Pericardium fibroblast (primary cell): ENCODE measurements at places on chromosomes 12 and 14. TPM values are rescaled to one million over a fixed set of nuclear protein-coding genes. Genes with fewer than 3 reads are reported as not detected.

The PSME2 gene
- total RNA-seq = 48.4 and 65.5 TPM in 2 replicates

The SIX6 gene
- not detected in 2 replicates for total RNA-seq

The TOMM20L gene
- not detected in 2 replicates for total RNA-seq

The SLC24A4 gene
- total RNA-seq = not detected in 2 replicates

The AHNAK2 gene
- total RNA-seq = 58.5 and 81.1 TPM in 2 replicates

The ATP5F1B gene
- total RNA-seq = 334 and 373 TPM in 2 replicates

The CDK2 gene
- 10.5 and 17.5 TPM in 2 replicates for total RNA-seq

The KCNK10 gene
- total RNA-seq = not detected in 2 replicates

The CCDC88C gene
- 0.70 and 0.85 TPM in 2 replicates for total RNA-seq

The GALNT16 gene
- total RNA-seq = 1.1 and 3.7 TPM in 2 replicates

The RNASE7 gene
- total RNA-seq = not detected in 2 replicates

The LTBP2 gene
- total RNA-seq = 39.0 and 52.0 TPM in 2 replicates

The CFAP54 gene
- 0.12 and 0.77 TPM in 2 replicates for total RNA-seq

The TAS2R10 gene
- 0.26 TPM in 1 of 2 replicates, not detected in the other for total RNA-seq

The KRT71 gene
- not detected in 2 replicates for total RNA-seq

The PSMB11 gene
- not detected in 2 replicates for total RNA-seq

The M6PR gene
- 66.5 and 128 TPM in 2 replicates for total RNA-seq

The SELPLG gene
- 2.6 and 2.9 TPM in 2 replicates for total RNA-seq

The NOXRED1 gene
- not detected in 2 replicates for total RNA-seq

The PLEKHH1 gene
- total RNA-seq = under 0.01 and 0.58 TPM in 2 replicates

The MIA2 gene
- 7.6 and 9.2 TPM in 2 replicates for total RNA-seq

The ATL1 gene
- total RNA-seq = 5.7 and 11.8 TPM in 2 replicates

The CLEC1B gene
- total RNA-seq = not detected in 2 replicates

The DHRS7 gene
- total RNA-seq = 48.2 and 57.5 TPM in 2 replicates

The HOXC6 gene
- total RNA-seq = 2.9 and 3.5 TPM in 2 replicates

The FLRT2 gene
- 31.5 and 80.2 TPM in 2 replicates for total RNA-seq

The VRK1 gene
- total RNA-seq = 9.7 and 13.0 TPM in 2 replicates

The CLEC4A gene
- total RNA-seq = not detected in 2 replicates

The ABCC9 gene
- 1.6 and 4.5 TPM in 2 replicates for total RNA-seq

The PPP1R1A gene
- not detected in 2 replicates for total RNA-seq

The ESPL1 gene
- total RNA-seq = 0.12 and 1.8 TPM in 2 replicates

The CACNB3 gene
- total RNA-seq = 21.8 and 23.4 TPM in 2 replicates

The CLEC6A gene
- not detected in 2 replicates for total RNA-seq

The KRT78 gene
- not detected in 2 replicates for total RNA-seq

The PLEKHA5 gene
- 9.3 and 9.6 TPM in 2 replicates for total RNA-seq

The RAN gene
- total RNA-seq = 259 and 389 TPM in 2 replicates

The EML1 gene
- 18.1 and 25.2 TPM in 2 replicates for total RNA-seq

The SLC38A4 gene
- total RNA-seq = 0.26 and 1.1 TPM in 2 replicates

The RND1 gene
- 0.17 TPM in 1 of 2 replicates, not detected in the other for total RNA-seq

The VRTN gene
- not detected in 2 replicates for total RNA-seq

The INHBC gene
- 0.09 TPM in 1 of 2 replicates, not detected in the other for total RNA-seq

The HAL gene
- not detected in 2 replicates for total RNA-seq

The NTS gene
- total RNA-seq = not detected in 2 replicates

The ADAM21 gene
- under 0.01 and 0.23 TPM in 2 replicates for total RNA-seq

The TMEM63C gene
- 3.4 TPM in 1 of 2 replicates, not detected in the other for total RNA-seq

The PA2G4 gene
- 69.7 and 70.5 TPM in 2 replicates for total RNA-seq

The GALNT8 gene
- total RNA-seq = 0.12 TPM in 1 of 2 replicates, not detected in the other

The RIMBP2 gene
- total RNA-seq = 0.23 and 0.60 TPM in 2 replicates

The CDKN3 gene
- 6.2 and 13.0 TPM in 2 replicates for total RNA-seq

The PAX9 gene
- total RNA-seq = 2.0 TPM in 1 of 2 replicates, not detected in the other

The KSR2 gene
- total RNA-seq = not detected in 2 replicates
